Adrenal gland (tissue), 19 donors: ENCODE measurements at places on chromosomes 16 and 17. TPM values are rescaled to one million over a fixed set of nuclear protein-coding genes. Genes with fewer than 3 reads are reported as not detected.

The CTF1 gene
- 2.1 TPM for total RNA-seq

The TMEM132E gene
- total RNA-seq, result 0.14 TPM

The HAS3 gene
- total RNA-seq, result 0.47 TPM

The LPCAT2 gene
- total RNA-seq, result 27.2 TPM

The HOXB6 gene
- total RNA-seq, result 1.7 TPM

The RNF157 gene
- 6.1 TPM for total RNA-seq

The MAPK8IP3 gene
- total RNA-seq, result 77.4 TPM

The BBS2 gene
- 182 TPM for total RNA-seq

The YPEL3 gene
- total RNA-seq, result 85.1 TPM

The RGS11 gene
- 6.4 TPM for total RNA-seq

The FGF11 gene
- 76.7 TPM for total RNA-seq

The SEPTIN12 gene
- total RNA-seq, result not detected

The MYO15A gene
- 0.72 TPM for total RNA-seq

The KRT32 gene
- not detected for total RNA-seq

The TNRC6A gene
- total RNA-seq, result 47.3 TPM
